Osteoblast (primary cell): ENCODE measurements at places on chromosomes 16 and 17. TPM values are rescaled to one million over a fixed set of nuclear protein-coding genes. Genes with fewer than 3 reads are reported as not detected.

The NUDT7 gene
- 2.9 and 5.1 TPM in 2 replicates for total RNA-seq

The ASPA gene
- total RNA-seq: 0.36 and 0.59 TPM in 2 replicates

The AOC2 gene
- 0.72 and 0.88 TPM in 2 replicates for total RNA-seq

The LSM12 gene
- total RNA-seq: 59.0 and 65.4 TPM in 2 replicates

The CDH8 gene
- total RNA-seq: under 0.01 TPM in 1 of 2 replicates, not detected in the other

The LRRC37A3 gene
- total RNA-seq: 14.1 and 15.2 TPM in 2 replicates

The KRT37 gene
- not detected in 2 replicates for total RNA-seq

DNA sequence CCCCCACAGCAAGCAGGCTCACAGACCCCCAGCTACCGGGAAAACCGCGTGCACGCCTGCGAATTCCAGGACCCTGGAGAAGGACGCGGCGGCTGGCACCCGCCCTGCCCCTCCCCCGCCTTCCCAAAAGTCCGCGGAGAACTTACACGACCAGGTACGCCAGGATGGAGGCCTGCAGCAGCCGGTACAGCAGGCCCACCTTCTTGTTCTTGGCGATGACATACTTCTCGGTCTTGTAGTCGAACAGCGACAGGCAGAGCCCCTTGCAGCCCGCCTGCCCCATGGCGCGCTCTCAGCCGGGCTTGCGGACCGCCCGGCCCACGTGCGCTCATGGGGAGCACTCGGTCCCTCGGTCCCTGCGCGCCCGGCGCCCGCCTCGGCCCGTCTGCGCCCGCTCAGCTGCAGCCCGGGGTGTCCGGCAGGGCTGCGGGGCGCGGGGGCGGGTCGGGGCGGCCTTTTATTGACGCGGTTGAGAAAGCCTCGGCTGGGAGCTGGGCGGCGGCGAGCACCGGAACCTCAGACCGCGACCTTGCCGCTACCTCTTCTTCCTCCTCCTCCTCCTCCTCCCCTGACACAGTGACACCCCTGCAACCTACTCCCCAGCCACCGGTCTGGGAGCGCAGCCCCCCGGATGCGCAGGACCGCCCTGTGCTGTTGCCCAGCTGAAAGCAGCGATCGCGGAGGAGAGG lies at the start of gene P2RX5:
Gene P2RX5, minus strand, starts transcription at position 433 of the 689 bp plus-strand sequence. Its CDS starts 150 bp downstream, at position 283.
- DNase-seq: peak; percentile 86

- DNase-seq: no peak
Measured at GRCh38 chr17:68624381-68624780, 23.2 kb upstream of the FAM20A start.

DNA sequence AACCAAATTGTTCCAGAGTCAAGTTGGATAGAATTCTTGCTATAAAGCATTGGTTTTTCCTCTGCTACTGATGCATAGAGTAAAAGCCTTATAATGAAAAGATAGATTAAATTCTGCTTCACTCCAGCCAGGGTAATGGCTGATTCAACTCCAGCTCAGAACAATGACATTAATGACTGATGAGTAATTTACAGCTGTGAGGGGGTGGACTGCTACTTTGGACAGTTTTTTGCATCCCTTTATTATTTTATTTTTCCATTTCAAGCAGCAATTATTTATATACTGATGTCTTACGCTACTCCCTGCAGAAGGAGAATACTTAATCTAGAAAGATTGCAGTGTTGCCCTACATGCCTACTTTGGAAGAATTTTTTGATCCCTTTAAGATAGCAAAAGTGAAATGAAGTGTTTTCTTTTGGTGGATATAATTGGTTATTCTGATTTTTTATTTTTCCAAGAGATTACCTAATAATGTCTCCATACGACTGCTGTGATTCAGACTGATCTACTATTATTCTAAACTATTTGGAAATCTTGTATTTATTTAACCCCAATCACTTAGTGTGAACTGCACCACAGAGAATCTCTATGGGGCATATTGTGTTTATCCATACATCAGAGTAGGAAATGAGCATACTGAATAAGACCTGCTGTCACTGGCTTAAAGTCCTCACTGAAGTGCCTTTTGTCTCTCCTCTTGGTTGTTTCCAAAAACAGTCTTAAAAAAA lies 149.5 kb downstream of the TRIM37 start:
- peak; percentile 88 for DNase-seq

DNA sequence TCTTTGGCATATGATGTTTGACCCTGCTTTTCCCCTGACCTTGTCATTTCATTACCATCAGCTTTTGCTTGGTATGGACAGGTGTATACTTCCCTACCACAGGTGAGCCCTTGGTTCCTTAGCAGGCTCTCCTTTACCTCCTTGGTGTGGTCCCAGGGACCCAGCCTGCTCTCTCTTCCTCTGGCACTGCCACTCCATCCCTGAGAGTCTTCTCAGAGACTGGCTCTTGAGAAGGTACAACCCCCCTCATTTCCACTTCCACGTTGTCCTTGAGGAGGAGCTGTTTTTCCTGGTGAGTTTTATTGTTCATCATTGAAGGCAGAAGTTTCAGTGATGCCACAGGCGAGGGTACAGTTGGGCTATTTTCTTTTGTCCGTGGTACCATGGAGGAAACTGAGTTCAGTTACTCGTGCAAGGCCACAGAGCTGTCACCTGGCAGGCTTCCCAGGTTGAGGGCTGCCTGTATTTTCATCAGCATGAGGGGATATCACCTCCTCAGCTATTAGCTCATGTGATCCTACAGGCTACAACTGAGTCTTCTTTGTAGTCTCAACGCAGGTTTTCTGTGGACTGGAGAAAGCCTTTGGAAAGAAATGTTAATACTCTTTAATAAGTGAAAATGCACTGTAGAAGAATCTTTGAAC lies 52.3 kb downstream of the MSI2 start:
- DNase-seq: no peak

GRCh38 chr16:56950881-56951771 lies 10.6 kb upstream of the CETP start:
- DNase-seq: peak; percentile 92

DNA sequence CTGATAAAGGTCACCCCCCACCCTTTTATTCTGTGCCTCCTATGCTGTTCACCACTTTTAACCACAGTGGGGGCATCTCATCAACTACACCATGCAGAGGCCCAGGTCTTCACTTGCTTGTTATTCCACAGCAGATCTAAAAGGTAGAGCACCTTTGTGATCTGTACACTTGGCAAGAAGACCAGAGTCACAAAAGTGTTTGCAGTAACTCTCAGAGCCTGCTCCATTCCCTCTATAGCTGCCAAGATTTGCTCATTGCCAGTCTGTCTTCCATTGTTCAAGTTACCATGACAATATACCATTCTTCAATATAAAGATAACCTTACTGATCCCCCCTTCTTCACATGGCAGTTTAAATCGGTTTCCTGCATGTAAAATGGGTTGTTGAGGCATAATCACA lies 180.0 kb downstream of the TOX3 start:
- DNase-seq: no peak

- DNase-seq: no peak
Measured at GRCh38 chr16:67697422-67698185, 21.5 kb downstream of the GFOD2 start.

GRCh38 chr16:269061-269796 lies 6.5 kb downstream of the RGS11 start:
- peak; percentile 79 for DNase-seq

DNA sequence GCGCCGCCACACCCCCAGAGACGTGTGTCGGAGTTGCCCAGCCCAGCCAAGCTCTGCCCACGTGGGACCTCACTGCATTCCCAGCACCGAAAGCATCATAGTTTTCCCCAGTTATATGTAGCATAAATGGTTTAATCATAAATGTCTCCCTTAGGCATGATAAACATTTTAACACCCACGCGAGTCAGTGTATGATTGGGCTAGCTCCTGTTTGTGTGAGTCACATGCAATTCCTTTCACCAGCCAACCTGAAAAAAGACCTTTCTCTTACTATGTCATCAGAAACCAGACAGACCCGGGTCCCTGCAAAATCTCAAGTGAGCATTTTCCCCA lies 9.2 kb downstream of the TAF1C start:
- DNase-seq: peak; percentile 94

DNA sequence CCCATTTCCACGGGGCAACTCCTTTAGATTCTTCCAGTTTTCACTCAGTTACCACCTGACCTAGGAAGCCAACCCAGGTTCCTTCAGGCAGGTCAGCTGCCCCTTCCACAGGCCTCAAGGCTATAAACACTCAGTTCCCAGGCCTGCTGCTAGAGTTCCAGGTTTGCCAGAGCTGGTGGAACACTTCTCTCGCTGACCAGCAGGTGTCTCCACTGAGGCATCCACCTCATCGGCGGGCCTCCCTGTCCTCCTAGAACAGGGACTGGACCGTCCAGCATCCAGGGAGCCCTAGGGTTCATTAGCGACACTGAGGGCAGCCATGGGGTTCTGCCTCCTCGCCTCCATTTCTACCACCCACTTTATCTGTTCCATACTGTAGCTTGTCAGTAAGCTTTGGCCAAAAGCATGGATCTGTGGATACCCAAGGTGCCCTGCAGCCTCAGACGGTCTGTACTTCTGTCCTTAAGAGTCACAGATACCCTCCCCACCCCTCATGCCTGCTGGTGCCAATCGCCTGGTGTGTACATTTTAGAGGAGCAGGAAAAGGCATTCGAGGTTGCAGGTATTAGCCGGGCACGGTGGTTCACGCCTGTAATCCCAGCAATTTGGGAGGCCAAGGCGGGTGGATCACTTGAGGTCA lies 29.0 kb downstream of the PIMREG start:
- DNase-seq: peak; percentile 99

DNA sequence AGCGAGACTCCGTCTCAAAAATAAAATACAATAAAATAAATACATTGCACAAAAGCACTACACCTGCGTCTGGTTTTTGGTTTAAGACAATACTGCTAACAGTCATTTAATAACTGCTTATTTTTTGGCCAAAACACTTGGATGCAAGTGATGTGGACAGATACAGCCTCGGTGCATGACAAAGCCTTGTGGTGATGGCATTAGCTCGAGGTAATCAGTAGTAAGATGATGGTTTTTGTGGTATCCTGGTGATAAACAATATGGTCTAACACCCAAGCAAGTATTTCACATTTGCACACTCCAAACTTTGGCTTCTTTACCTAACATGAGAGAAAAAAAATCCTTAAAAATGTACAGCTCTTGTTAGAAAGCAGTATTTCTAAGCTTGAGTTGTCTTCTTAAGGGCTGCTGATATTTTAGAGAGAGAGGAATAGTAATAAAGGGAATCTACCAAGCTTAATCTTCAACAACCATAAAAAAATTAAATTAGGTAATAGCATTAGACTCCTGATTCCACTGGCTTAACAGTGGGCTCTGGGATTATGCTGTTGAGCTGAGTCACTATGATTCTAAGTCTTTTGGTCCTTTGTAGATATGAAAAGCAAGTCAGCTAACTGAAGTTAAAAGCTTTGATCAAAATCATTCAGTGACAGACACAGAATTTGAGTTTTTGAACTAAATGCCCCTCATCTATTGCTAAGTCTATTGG lies 111.1 kb downstream of the VPS53 start:
- peak; percentile 84 for DNase-seq

DNA sequence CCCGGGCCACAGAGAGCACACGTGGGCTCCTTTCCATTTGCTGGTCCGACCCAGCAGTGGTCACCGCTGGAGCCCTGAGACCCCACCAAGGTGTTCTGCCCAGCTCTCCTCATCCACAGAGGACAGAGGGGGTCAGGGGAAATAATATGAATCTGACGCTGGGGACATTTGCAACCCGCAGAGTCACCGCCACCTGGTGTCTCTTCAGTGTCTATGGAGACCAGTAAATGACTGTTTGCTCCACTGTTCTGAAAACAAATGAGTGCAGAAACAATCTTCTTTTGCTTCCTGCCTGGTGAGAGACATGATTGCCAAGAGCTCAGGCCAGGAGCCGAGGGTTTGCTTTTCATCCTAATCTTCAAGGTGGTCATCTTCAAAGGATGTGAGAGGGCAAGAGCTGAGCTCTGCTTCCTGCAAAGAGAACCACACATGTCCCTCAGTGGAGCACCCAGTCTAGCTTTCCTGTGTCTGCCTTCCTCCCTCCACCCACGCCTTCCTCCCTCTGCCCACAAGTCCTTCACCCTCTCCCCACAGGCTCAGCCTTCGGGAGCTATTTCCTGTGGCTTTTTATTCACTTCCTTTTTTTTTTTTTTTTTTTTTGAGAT lies 14.7 kb upstream of the KLHDC4 start:
- DNase-seq: peak; percentile 87

- no peak for DNase-seq
Measured at GRCh38 chr17:67578142-67578457, 139.6 kb upstream of the NOL11 start.

- no peak for DNase-seq
Measured at GRCh38 chr17:74356646-74357465, 4.8 kb downstream of the BTBD17 start.

DNA sequence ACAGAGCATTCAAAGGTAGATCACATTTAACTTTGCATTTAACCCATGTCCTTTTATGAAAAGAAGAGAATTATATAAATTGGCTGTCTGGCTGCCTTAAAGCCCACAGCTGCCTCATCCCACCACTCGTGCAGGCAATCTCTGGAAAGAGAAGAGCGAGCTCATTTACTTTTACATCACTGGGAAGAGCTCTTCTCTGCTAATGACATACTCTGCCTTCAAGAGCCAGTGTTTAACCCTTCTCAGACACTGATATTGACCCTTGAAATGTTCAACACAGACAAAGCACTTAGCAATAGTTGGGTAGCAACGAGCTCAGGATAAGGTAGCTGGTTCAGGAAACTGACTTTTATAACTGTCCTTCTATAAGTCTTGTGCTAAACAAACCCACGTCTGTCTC lies 6.8 kb downstream of the KRT38 start:
- peak; percentile 17 for DNase-seq

GRCh38 chr16:85724936-85725335 lies 26.0 kb downstream of the C16orf74 start:
- peak; percentile 6 for DNase-seq

DNA sequence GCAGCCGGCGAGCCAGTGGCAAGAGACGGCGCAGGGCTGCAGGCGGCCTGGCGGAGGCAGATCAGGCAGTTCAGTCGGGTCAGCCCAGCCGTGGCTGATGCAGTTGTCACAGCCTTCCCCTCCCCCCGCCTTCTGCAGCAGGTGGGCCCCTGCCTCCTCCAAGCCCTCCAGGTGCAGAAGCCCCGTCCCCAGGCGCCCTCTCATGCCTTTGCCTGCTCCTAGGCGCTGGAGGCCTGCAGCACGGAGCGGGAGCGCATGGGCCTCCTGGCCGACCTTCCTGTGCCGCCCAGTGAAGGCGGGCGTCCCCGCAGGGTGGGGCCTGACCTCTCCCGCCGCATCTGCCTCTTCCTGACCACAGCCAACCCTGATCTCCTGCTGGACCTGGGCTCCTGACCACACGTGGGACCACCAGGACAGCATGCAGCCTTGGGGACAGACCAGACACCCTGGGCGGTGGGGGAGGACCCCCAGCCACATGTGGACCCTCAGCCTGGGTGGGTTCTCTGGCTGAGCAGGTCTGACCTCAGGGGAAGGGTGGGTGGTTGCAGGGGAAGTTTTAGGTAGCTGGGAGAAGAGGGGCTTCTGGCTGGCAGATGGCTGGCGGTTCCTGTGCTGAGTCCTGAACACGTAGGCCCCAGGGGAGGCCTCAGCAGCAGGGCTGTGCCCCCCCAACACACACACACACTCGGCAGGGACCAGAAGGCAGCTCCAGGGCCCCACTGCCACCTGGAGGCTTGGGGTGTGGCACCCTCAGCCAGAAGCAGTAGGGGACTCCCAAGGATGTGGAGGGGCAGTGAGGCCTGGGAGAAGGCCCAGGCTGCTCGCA lies 3.1 kb upstream of the MRPS34 start:
- DNase-seq: peak; percentile 85

GRCh38 chr16:80144191-80144590 lies 396.6 kb upstream of the DYNLRB2 start:
- no peak for DNase-seq
